ENCODE measurements at places on chromosomes 13 and 19. TPM values are rescaled to one million over a fixed set of nuclear protein-coding genes. Genes with fewer than 3 reads are reported as not detected.

Gene MPHOSPH8
- 19.3 TPM for total RNA-seq

Gene TICAM1
- 2.7 TPM for total RNA-seq

Gene CAB39L
- total RNA-seq = 10.8 TPM

Gene DMPK
- total RNA-seq = 35.0 TPM

Gene FFAR3
- not detected for total RNA-seq

Gene TUBB4A
- total RNA-seq = not detected

Gene ZNF729
- total RNA-seq = not detected

Gene PSG7
- total RNA-seq = not detected

Gene RGS9BP
- total RNA-seq = 0.59 TPM

Gene FOXA3
- not detected for total RNA-seq

Gene PEG3
- total RNA-seq = 0.89 TPM

Gene DHDH
- not detected for total RNA-seq

Gene SHISA7
- not detected for total RNA-seq

Gene S1PR4
- not detected for total RNA-seq

Gene RGL3
- not detected for total RNA-seq

Gene DPF1
- 2.4 TPM for total RNA-seq

Gene ZNF132
- 8.0 TPM for total RNA-seq

Gene VSTM2B
- total RNA-seq = not detected

Gene ATP8B3
- 0.89 TPM for total RNA-seq

Gene CCNE1
- total RNA-seq = 11.3 TPM

Gene OLFM2
- total RNA-seq = 3.0 TPM

Gene ARRDC5
- total RNA-seq = not detected

Gene LIM2
- not detected for total RNA-seq

Gene AMH
- total RNA-seq = 0.59 TPM

Gene BEST2
- not detected for total RNA-seq

Gene ZNF723
- total RNA-seq = not detected

Gene ZNF256
- total RNA-seq = 3.6 TPM
